Anterior cingulate cortex (tissue), 58 donors: ENCODE measurements at places on chromosomes 6 and 20.

DNA sequence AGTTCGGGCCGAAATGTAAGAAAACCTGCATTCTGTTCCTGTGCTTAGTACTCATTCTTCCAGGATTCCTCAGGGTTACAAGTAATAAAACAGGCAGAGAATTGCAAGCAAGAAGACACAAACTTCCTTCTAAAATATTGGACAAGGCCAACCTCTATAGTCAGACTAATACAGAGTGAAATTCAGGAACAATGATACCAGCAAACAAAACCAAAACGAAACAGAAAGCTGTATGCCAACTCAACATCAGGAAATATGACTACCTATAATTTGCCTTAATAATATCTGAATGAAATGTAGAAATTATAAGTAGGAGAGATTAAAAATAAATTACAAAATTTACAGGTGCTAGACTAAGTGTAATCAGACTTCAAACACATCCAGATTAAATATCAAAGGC is 238.8 kb downstream of the HIVEP2 start:
- no peak for DNase-seq

GRCh38 chr20:34907616-34908469 is 31.4 kb downstream of the ACSS2 start:
- no peak for DNase-seq

- no peak for DNase-seq
These were observed 10.4 kb upstream of the KCNK5 start for GRCh38 chr6:39239527-39240154.

GRCh38 chr6:34115403-34115795 is 30.5 kb downstream of the GRM4 start:
- no peak for DNase-seq

DNA sequence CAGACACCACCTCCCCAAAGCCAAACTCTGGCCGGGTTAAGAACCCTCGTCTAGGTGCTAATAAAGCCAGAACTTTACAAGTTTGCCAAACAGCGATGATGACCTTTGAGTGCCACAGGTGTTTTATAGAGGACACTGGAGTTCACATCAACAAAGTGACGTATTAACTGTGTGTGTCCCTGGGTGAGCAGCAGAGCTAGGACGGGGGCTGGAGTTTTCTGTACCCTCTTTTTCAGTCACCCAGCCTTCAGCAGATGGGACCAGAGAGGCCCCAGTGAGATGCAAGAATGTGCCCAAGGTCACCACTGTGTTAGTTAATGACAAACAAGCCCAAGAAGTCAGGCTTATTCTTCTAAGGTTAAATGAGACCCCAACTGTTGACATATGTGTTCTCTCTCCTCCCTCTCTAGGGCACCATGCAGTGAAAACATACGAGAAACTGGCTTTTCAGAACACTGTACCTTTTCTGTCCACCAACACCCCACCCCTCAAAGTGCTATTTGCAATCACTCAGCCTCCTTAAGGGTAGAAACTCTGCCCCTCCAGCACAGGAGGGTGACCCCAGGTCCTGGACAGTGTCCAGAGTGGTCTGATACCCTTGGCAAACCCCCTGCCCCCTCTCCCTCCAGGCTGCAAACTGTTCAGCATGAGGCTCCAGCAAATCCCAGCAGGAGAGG is 5.2 kb downstream of the SDC4 start:
- DNase-seq: no peak

GRCh38 chr20:51496964-51497363 is 45.6 kb downstream of the NFATC2 start:
- no peak for DNase-seq

DNA sequence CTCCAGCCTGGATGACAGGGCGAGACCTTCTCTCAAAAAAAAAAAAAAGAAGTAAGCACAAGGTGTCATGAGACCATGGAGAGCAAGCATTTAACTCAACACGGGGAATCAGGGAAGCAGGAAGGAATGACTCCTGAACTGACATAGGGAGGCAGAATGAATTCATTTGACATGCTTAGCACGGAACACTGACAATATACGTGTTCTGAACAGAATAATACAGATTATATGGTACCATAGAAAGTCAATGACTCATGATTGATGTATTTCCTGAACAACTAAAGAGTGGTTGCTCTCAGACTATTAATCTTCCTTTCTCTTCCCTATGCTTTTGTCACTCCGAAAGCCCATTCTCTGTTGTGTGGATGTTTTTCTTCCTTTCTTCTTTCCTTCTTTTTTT is 20.7 kb upstream of the ASIP start:
- no peak for DNase-seq

- DNase-seq: no peak
These were observed at the start of gene CBLN4 for GRCh38 chr20:56005389-56005715. CBLN4 (minus strand) TSS chr20:56005519; CDS start chr20:56004171, 1,348 bp downstream.

- no peak for DNase-seq
These were observed 357.5 kb downstream of the HDGFL1 start for GRCh38 chr6:22926790-22927354.

- DNase-seq: no peak
These were observed 181.9 kb downstream of the SYNDIG1 start for GRCh38 chr20:24651171-24651975.

GRCh38 chr6:31332637-31333602 is 24.1 kb downstream of the HLA-B start:
- DNase-seq: no peak

DNA sequence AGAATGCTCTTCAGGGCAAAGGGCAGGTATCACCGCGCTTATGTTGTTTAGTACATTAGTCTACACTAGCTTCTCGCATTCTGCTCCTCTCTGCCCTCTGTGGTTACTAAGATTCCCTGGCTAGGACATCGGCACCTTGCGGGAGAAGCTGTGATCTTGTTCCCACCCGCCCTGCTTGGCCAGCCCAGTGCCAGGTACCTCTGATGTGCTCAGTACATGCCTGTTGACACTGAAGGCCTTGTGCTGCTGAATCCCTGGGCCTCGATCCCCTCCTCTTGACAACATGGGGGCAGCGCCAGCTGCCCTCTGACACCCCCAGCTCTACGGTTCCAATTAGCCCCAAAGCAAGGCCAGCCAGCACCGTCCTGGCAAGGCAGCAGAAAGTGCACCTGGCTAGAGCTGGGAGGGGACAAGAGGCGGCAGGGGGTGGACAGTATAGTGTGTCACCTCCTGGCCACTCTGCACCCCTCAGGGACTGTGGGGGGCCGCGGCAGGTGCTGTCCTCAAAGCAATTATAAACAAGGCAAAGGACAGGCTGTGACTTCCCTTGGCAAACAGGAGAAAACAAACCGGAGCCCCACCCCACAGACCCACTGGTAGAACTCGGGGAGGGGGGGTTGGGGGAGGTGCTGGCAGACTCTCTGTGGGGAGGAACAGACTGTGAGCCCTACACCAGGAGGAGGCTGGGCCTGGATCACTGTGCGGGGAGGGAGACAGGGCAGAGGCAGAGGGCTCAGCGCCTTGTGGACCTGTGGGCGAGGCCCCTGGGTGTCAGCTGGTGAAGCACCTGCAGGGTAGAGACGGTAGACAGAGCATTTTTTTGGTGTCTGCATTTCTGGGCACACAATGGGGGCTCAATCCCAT is 7.1 kb downstream of the TFEB start:
- DNase-seq: peak; percentile 18

DNA sequence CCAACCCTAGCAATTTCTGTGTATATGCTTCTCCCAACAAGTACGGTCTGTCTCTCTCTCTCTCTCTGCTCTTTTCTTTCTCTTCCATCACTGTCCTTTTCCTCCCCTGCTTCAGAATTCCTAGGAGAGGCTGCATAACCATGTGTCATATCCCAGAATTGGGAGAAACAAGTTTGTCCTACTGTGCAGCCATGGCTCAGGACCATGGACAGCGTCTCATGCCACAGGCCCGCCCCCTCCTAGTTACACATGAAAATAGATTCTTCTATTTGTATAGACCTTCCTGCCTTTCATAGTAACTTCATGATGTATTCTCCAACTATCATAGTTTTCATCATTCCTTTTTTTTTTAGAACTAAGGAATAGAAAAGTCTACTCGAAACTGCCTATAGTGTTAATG is 98.0 kb downstream of the FNDC1 start:
- DNase-seq: no peak

GRCh38 chr6:56437171-56437900 is 190.0 kb upstream of the COL21A1 start:
- no peak for DNase-seq

- no peak for DNase-seq
These were observed 122.2 kb downstream of the FYN start for GRCh38 chr6:111750753-111751673.

- no peak for DNase-seq
These were observed 29.1 kb downstream of the TRAM2 start for GRCh38 chr6:52547647-52548352.

- peak; percentile 23 for DNase-seq
These were observed 1.5 kb upstream of the GMEB2 start for GRCh38 chr20:63628246-63628975.

- DNase-seq: no peak
These were observed 937 bp downstream of the AKAP7 start for GRCh38 chr6:131136021-131136786.

DNA sequence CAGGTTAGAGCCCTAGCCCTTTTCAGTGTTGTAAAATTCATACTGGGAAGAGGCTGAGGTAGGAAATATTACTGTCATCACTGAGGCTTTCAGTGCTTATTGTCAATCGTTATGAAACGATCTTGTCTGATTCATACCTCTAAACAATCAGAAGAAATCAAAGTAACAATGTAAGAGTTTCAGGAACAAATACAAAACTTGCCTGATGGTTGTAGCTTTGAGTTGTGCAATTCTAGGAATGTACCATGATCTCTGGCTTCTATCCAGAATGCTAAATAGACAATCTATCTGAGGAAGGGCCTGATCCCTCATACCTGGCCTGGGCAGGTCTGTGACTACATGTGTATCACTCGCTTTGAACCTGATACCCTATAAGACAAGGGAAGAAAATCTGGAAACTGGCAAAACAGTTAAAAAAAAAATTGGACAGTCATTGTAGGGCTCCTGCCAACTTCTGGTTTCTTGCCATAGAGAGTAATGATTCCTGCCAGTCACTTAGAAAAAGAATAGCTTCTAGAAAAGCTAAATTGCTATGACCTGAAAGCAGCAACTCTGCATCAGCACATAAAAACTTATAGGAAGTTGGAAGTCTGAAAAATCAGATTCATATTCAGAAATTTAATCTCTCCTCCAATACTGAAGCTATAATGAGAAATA is 234.7 kb downstream of the BTBD9 start:
- no peak for DNase-seq

DNA sequence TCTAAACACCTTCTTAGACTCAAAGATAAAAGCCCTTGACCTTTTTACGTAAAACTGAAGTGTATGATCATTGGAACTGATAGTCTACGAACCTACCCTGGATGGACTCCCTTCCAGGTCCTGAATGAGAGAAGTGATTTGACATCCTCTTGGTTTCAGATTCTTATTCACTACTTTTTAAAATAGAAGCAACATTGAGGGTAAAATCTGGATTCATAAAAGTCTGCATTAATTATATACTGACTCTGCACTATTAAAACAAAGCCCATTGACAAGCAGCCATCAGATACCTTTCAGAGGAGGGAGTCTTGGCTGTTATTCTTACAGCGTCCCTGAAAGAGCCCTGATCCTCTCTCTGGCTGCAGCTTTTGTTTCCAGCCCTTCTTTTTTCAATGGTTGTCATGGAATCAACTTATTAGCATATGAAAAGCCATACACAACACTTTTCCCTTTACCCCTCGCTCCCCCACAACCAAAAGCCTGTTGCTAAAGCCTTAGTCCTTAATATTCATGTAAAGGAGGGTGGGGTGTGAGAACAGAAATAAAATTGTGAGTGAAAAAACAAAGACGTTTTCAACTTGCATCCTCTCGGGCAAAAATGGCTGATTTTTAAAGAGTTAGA is 270.0 kb upstream of the MARCKS start:
- no peak for DNase-seq

DNA sequence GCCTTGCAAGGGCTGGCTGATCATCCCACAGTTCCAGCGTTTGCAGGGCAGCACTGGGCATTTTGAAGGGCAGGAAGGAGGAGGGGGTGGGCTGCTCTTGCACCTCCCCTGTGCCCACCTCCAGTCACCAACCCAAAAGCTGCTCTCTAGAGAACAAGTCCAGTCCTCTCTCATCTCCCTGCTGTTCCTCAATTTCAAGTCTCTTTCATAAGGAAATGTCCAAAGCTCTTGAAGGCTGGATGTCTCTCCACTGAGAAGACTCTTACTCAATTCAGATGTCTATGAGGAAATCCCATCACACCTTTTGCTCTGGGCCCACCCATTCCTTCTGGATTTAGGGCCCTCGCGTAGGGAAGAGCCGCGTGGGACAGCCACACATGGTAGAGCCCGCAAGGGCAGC is 31.7 kb downstream of the WRNIP1 start:
- DNase-seq: no peak

DNA sequence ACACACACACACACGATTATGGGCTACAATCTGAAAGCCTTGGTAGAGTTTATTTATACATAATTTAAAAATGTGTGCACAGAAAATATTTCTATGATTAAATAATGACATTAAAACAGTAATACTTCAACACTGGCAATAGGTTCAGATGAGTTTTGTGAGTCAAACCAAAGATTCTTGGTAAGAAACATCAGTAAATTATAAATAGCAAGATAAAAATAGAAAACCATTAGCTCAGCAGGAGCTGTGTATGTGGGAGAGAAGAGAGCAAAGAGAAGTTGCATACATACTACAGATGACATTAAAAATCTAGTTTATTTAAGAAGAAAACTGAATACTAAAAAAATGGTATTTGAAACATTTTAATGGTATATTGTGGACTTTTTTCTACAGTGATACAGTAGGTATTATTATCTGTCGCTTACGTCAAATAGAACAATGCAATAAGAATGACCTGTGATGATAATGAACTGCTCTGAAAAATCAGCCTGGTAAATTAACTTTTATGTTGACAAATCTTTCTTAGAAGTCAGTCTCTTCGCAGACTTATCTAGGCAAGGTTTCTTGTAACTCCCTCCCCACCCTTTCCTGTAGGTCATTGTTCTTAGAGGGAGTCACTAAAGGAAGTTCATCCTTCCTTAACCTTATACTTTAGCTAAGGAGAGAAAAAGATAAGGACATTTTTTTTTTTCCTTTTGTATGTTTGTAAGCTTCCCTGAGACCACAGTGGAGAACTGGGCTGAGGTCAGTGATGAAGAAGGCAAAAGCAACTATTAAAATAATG is 149.3 kb downstream of the GJA1 start:
- DNase-seq: no peak

GRCh38 chr6:157126183-157127098 is 196.9 kb downstream of the TMEM242 start:
- DNase-seq: no peak

DNA sequence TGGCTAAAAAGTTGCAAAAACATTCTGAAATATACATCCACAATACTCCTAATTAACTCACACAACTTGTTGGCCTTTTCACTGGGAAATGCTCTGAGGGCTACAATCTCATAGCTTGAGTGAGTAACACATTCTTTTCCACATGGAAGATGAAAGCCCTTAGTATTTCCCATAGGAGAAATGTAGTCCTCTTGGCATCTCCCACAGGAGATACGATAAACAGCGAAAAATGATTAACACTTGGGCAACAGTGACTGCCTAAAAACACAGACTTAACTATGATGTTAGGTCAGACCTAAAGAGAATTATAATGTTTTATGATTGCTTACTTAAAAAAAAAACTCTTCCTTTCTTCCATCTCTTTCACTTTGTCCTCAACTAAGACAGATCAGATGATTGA is 9.0 kb downstream of the MYLK4 start:
- no peak for DNase-seq

GRCh38 chr6:140586426-140587061 is 1212.1 kb upstream of the CITED2 start:
- DNase-seq: no peak

- no peak for DNase-seq
These were observed 277.9 kb upstream of the IRAK1BP1 start for GRCh38 chr6:78589436-78589835.

GRCh38 chr6:34358389-34358905 is 34.0 kb downstream of the NUDT3 start:
- DNase-seq: no peak
